ENCODE measurements at places on chromosomes 5 and 9.

DNA sequence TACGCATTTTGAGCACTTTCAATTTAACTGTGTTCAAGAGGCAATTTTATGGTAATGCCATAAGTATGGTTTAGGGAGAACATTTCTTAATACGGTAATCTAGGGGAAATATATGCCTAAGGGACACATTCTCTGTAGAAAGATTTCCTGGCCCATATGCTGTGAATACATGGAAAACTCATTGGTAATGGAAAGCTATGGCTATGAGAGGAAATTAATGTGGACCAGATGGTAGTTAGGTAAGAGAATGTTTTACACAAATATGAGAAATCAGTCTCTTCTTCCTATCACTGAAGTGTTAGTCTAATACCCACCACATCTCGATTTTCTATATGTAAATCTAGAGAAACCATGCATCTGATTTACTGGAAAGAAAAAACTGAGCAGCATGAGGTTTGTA is 105.0 kb downstream of the SEMA6A start:
- DNase-seq = no peak

DNA sequence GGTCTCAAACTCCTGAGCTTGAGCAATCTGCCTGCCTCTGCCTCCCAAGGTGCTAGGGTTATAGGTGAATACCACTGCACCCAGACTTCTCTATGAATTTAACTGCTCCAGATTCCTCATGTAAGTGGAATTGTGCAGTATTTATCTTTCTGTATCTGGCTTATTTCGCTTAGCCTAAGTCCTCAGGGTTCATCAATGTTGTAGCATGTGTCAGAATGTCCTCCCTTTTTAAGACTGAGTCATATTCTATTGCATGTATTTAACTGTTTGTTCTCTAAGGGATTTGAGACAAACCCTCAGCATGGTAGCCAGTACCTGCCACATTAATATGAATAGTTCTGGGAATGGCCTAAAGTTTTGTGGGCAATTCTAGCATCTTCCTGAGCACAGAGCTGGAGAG is 53.9 kb upstream of the TUT7 start:
- DNase-seq = no peak

DNA sequence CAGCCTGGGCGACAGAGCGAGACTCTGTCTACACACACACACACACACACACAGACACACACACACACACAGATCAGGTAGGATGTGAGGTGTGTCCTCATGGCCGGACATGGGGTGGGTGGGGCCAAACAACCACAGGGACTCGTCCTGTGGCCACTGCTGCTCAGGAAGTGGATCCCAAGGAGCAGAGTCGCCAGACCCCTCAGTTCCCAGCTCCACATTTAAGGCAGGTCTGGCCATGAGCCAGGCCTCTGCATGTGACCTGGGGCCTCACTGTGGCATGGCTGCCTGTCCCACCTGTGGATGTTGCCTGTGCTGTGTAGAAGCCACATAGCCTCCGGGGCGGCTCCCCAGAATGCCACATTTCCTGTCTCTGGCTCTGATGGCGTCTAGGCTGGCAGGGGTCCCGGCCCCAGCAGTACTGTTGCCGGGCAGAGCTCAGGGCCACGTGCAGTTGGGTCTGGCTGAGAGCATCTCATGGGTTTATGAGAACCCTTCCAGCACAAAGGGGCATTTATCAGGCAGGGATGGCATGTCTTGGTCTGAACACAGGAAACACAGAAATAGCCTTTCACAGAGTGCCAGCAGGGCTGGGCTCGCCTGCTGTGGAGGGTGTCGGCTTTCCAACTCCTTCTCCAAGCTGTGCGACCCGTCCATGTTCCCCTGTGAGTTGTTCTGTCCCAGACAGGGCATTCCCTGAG is 9.9 kb upstream of the NINJ1 start:
- peak; percentile 53 for DNase-seq

- no peak for DNase-seq
Observed at GRCh38 chr5:765948-766631, 18.4 kb downstream of the ZDHHC11B start.
